ENCODE measurements at places on chromosomes 1 and 21. TPM values are rescaled to one million over a fixed set of nuclear protein-coding genes. Genes with fewer than 3 reads are reported as not detected.

Gene SLC2A5
- not detected for total RNA-seq

Gene MAP10
- 2.4 TPM for total RNA-seq

Gene SLAMF1
- total RNA-seq, result not detected

DNA sequence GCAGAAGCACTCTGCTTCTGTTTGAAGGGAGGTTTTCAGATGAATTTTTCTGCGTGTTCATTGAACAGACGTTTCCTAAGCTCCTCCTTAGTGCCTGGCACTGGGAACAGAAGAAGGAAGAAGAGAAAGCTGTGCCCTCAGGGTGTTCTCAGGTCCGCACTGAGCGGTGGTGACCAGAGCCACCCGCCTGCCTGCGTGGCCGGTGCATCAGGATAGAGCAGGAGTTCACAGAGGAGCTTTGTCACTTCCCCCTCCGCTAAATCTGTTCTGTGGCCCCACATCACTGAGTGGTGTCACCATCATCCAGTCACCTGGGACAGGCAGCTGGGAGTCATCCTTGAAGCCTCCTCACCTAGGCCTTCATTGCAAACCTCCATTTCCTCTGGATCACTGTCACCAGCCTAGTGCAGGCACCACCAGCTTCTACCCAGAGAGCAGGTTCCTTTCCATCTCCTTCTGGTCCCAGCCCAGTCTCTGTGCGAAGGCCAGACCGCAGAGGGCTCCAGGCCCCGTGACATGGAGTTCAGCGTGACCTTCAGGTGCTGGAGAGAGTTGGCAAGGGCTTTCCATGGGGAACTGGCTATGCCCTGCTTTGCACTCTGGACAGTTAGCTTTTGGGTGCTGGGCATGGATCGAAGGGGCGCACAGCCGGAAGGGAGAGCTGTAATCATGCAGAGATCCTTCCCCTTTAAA, 21.7 kb downstream of the PARK7 start:
- DNase-seq, result no peak

Gene GJA9
- total RNA-seq, result not detected

DNA sequence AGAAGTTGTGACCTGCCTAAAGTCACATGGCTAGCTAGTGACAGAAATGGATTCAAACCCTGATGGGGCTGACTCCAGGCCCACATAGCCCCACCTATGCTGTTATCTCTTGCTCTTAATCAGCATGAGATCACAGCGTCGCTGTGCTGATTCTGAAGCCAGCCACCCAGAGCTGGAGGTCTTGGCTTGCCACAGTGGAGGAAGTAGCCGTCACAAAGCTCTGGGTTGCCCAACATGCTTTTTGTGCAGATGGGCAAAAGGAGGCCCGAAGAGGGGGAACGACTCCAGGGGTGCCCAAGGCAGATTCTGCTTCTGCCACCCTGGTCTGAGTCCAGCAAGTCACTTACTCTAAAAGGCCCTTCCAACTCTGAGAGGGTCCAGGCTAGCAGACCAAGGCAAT, 14.7 kb upstream of the MFSD2A start:
- DNase-seq, result no peak
